ENCODE measurements at places on chromosomes 2 and 18. TPM values are rescaled to one million over a fixed set of nuclear protein-coding genes. Genes with fewer than 3 reads are reported as not detected.

DNA sequence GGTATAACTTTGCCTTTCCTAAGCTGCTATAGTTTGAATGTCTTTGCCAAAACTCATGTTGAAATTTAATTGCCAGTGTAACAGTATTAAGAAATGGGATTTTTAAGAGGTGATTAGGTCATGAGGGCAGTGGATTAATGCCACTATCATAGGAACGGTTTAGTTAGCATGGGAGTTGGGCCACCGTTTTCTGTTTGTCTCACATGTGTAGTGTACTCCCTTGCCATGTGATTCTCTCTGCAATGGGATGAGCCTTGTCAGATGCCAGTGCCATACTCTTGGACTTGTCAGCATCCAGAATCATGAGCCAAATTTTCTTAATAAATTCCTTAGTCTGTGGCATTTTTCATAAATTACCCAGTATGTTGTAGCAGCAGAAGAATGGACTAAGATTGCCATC, 388.9 kb upstream of the RGPD4 start:
- DNase-seq: no peak

DNA sequence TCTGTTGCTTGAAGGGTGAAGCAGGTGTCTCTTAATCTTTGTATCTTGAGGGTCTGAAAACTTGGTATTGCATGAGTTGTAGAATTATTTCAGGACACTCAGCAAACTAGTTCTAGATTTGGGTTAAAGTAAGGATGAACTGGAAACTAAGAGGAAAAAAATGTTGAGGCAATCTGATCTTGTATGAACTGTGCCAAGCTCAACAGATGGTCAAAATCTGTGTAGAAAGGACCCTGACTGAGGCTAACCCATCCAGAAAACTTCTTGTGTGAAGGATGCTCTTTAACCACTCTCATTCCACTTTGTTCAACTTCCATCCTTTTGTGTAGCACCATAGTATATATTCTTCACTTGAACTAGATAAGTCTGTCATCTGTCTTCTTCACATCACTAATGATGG, 861.7 kb downstream of the SLC4A3 start:
- DNase-seq: no peak

- DNase-seq: no peak
Measured at GRCh38 chr2:57726294-57726693, 320.3 kb upstream of the VRK2 start.

DNA sequence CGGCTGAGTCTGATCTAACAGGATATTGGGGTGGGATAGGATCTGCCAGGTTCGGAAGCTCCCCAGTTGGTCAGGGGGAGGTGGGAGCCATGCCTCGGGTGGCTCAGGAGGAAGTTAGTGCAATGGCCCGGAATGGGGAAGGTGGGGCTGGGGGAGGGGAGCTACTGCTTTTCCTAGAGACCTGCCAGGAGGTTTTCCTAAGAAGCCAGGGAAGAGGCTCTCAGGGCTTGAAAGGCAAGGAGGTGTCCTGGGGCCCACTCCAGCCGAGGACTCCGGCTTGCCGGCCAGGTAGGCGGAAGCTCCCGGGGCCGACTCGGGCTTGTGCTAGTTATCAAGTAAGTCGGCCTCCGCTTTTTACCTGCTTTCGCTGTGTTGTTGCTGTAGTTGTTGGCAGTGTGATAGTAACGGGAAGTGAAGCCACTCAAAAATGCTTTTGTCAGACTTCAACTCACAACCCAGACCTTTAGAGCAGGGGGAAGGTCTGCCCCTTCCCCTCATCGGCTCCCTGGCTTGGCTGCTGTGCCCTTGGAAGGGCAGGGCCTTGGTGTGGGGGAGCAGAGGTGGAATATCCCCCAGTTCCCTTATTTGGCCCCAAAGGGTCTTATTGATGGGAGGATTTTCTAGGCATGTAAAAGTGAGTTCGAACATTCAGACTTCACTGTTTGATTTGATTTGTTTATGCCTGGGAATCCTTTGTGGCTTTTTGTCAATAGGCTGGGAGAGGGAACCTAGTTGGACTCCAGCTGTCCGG, 5.4 kb downstream of the GDF7 start:
- no peak for DNase-seq

MAPK4 gene
- total RNA-seq: not detected

ARHGAP28 gene
- not detected for total RNA-seq

SNRNP27 gene
- 67.7 TPM for total RNA-seq

MC2R gene
- total RNA-seq: not detected

NPAS2 gene
- total RNA-seq: 12.0 TPM

IL36B gene
- total RNA-seq: not detected

USP40 gene
- total RNA-seq: 12.0 TPM
